PC-3 (cell line): ENCODE measurements at places on chromosomes 7 and 10. TPM values are rescaled to one million over a fixed set of nuclear protein-coding genes. Genes with fewer than 3 reads are reported as not detected.

The LRRN3 gene
- total RNA-seq = not detected in 2 replicates

The SFTPA1 gene
- not detected in 2 replicates for total RNA-seq

The PNLIP gene
- total RNA-seq = not detected in 2 replicates

- peak overlapping the region; percentile 82 for H3K4me3 ChIP-seq
- H3K27ac ChIP-seq = peak overlapping the region; percentile 85
- peak; percentile 89 for DNase-seq
- H3K36me3 ChIP-seq = no peaks in the 10 kb centered on the region
- H3K27me3 ChIP-seq = no peaks in the 10 kb centered on the region
Observed at GRCh38 chr10:110918269-110918642, 724 bp downstream of the BBIP1 start.

DNA sequence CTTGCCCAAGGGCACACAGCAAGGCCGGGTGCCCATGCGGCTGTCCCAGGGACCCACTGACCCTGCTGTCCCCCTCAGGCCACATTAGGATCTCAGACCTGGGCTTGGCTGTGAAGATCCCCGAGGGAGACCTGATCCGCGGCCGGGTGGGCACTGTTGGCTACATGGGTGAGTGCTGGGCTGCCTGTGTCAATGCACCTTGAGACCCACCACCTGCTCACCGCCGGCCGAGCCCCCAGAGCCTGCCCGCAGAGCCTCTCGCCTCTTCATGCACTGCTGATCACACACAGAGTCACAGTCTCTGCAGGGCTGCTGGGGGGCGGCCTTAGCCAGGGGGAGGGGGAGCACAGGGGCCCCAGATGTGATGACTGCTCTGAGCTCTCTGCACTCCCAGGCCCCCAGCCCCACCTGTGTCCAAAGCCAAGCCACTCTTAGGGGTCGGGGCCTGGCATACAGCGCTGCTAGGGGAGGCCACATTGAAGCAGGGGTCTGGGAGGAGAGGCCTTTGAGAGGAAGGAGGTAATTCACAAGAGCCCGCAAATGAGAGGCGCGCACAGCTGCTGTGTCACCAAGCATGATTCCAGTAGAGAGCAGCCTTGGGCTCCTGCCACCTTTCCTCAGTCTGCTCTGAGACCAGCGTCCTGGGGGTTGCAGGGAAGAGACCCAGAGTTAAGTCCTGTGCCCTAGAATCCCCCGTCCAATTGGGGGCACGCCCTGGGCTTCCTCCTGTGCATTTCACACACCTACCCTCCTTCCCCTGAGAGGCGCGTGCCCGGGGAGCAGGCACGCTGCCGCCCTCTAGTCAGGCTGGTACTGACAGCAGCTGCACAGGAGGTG lies 100.4 kb downstream of the RGS10 start:
- no peak overlapping the region for H3K27ac ChIP-seq
- H3K4me3 ChIP-seq = no peak overlapping the region
- no peaks in the 10 kb centered on the region for H3K36me3 ChIP-seq

- peak; percentile 73 for DNase-seq
- no peaks in the 10 kb centered on the region for H3K27me3 ChIP-seq
- H3K4me1 ChIP-seq = no peaks in the 10 kb centered on the region
- no peaks in the 10 kb centered on the region for H3K36me3 ChIP-seq
Observed at GRCh38 chr10:124461642-124462347, at the start of gene LHPP. LHPP (plus strand) TSS chr10:124461823; CDS start chr10:124461863, 40 bp downstream.

DNA sequence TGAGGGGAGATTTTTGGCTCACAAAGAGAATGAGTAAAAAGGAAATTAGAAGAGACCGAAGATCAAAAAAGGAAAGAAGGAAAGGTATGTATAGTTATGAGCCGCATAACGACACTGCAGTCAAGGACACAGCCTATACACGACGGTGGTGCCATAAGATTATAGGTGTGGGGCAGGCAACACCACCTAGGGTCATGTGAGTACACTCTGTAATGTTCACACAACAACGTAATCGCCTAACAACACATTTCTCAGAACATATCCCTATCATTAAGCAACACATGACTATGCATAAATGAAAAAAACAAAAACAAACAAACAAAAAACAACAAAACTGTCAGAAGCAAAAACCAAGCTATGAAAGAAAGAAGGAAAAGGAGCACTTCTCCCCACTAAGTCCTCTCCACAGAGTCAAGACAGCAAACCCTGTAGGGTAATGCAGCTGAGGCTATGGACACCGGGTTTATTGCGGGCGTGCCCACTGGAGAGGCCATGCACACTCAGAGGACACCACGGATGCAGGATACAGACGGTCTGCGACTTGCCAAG lies 45.1 kb downstream of the PIP4K2A start:
- H3K4me3 ChIP-seq = no peak overlapping the region
- H3K36me3 ChIP-seq = no peaks in the 10 kb centered on the region
- H3K4me1 ChIP-seq = peaks cover 8% of the 10 kb centered on the region; the same call in 1 of the 2 replicates

DNA sequence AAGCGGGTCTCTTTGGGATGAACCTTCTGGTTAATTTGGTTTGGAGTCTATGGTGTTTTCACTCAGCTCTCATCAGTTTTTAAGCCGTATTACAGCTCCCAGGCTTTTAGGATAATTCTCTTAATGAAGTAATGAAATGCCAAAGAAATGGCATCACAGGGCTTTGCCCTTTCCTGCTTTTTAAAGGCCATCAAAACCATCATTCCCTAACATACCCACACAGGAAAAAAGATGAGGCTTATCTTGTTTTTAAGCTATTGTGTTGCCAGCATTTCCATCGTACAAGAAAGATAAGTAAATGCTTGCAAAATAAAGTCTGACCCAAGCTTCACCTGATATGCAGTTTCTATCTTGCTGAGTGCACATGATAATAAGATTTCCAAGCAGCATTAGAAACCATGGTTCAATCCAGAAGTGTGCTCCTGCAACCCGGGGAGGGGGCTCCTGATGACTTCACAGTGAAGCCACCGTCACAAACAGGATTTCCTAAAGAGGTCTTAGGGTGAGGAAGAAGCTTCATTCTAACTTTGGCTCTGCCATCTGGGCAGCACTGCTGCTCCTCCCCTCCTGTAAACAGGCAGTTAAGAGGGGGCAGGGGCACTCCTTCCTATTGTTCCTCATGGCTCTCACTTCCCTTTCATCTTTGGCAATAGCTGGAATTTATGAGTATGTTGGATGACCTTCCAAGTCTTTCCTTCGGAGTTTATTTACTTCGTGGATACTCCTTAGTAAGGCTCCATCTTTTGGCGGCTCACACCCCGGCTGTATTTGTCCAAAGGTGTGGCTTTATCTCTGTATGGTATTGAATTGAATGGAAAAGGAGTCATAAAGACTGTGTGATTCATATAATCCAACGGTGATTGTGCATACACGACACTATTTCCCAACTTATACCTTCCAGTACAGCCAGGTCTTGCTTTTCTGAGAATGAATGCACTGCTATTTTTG lies 55.2 kb upstream of the FAM133B start:
- H3K27ac ChIP-seq = peak overlapping the region; percentile 82
- H3K4me3 ChIP-seq = peak overlapping the region; percentile 33; the same call in 1 of the 2 replicates
- H3K27me3 ChIP-seq = no peaks in the 10 kb centered on the region
- no peaks in the 10 kb centered on the region for H3K36me3 ChIP-seq

GRCh38 chr10:117266812-117267211 lies 25.9 kb downstream of the SLC18A2 start:
- H3K36me3 ChIP-seq = no peaks in the 10 kb centered on the region
- H3K4me1 ChIP-seq = peaks cover 13% of the 10 kb centered on the region
- no peak overlapping the region for H3K4me3 ChIP-seq
- no peak for DNase-seq
- H3K27ac ChIP-seq = no peak overlapping the region

GRCh38 chr7:113367041-113367586 lies 248.8 kb upstream of the SMIM30 start:
- peak; percentile 1 for DNase-seq
- no peaks in the 10 kb centered on the region for H3K27me3 ChIP-seq
- no peak overlapping the region for H3K27ac ChIP-seq
- H3K4me3 ChIP-seq = no peak overlapping the region
- no peaks in the 10 kb centered on the region for H3K4me1 ChIP-seq
- H3K36me3 ChIP-seq = no peaks in the 10 kb centered on the region

GRCh38 chr7:128911423-128912031 lies 1.0 kb upstream of the KCP start:
- H3K27ac ChIP-seq = no peak overlapping the region
- no peaks in the 10 kb centered on the region; the same call in 1 of the 2 replicates for H3K27me3 ChIP-seq
- H3K4me1 ChIP-seq = no peaks in the 10 kb centered on the region
- H3K36me3 ChIP-seq = no peaks in the 10 kb centered on the region

DNA sequence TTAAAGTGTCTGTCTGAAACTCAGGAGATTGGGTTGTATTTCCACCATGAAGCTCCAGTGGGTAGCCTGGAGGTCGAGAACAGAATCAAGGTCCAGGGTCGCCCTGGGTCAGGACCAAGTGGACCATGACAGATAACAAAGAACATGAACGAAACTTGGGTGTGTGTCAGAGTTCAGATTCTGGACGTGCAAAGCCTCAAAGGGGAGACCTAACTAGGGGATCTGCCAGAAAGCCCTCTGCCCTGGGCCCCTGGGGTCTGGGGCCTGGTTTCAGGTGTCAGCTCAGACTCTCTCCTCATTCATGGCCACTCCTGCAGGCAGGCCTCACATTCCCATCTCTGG lies 1.6 kb downstream of the RASSF4 start:
- DNase-seq = no peak
- H3K27ac ChIP-seq = no peak overlapping the region
- no peak overlapping the region for H3K4me3 ChIP-seq
- H3K27me3 ChIP-seq = no peaks in the 10 kb centered on the region
- no peaks in the 10 kb centered on the region for H3K36me3 ChIP-seq

GRCh38 chr10:99984211-99985034 lies 25.3 kb downstream of the DNMBP start:
- H3K27me3 ChIP-seq = no peaks in the 10 kb centered on the region
- H3K4me1 ChIP-seq = peaks cover 16% of the 10 kb centered on the region
- peak; percentile 49 for DNase-seq
- H3K27ac ChIP-seq = peak overlapping the region; percentile 60

DNA sequence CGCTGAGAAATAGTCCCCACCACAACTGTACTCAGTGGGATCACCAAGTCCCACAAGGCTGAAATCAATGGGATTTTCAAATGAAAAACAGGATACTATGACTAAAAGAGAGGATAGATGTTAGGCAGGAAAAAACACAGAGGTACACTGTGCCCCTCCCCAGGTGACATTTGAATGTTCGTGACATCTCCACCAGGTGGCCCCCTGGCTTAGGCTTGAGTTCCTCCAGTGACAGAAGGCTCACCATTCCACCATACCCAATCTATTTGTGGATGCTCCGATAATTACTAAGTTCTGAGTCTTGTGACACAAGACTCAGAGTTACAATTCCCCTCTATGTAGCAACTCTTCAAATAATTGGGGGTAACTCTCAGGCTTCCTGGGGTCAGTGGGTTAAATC lies 77.5 kb upstream of the KCNMA1 start:
- no peaks in the 10 kb centered on the region for H3K27me3 ChIP-seq
- peaks cover 14% of the 10 kb centered on the region; the same call in 1 of the 2 replicates for H3K4me1 ChIP-seq
- DNase-seq = peak; percentile 78
- no peaks in the 10 kb centered on the region for H3K36me3 ChIP-seq
- no peak overlapping the region for H3K27ac ChIP-seq

GRCh38 chr10:30857803-30858202 lies 173.9 kb downstream of the ZNF438 start:
- no peaks in the 10 kb centered on the region for H3K27me3 ChIP-seq
- H3K27ac ChIP-seq = no peak overlapping the region
- H3K4me1 ChIP-seq = no peaks in the 10 kb centered on the region
- DNase-seq = no peak
- no peak overlapping the region for H3K4me3 ChIP-seq

- no peaks in the 10 kb centered on the region for H3K36me3 ChIP-seq
- H3K4me1 ChIP-seq = peaks cover 25% of the 10 kb centered on the region
- no peak for DNase-seq
Observed at GRCh38 chr7:28312948-28313347, 99.4 kb upstream of the CREB5 start.

GRCh38 chr7:17746020-17746530 lies 194.2 kb downstream of the SNX13 start:
- H3K4me1 ChIP-seq = no peaks in the 10 kb centered on the region
- no peak overlapping the region for H3K4me3 ChIP-seq
- no peak for DNase-seq
- no peak overlapping the region for H3K27ac ChIP-seq
- no peaks in the 10 kb centered on the region for H3K36me3 ChIP-seq
- H3K27me3 ChIP-seq = no peaks in the 10 kb centered on the region

- no peak overlapping the region for H3K27ac ChIP-seq
- no peaks in the 10 kb centered on the region for H3K27me3 ChIP-seq
- H3K36me3 ChIP-seq = no peaks in the 10 kb centered on the region
Observed at GRCh38 chr7:14197280-14197679, 207.8 kb upstream of the ETV1 start.

- H3K4me1 ChIP-seq = no peaks in the 10 kb centered on the region
- no peak overlapping the region for H3K27ac ChIP-seq
- no peak for DNase-seq
- peaks cover 6% of the 10 kb centered on the region; the same call in 1 of the 2 replicates for H3K27me3 ChIP-seq
- no peak overlapping the region for H3K4me3 ChIP-seq
Observed at GRCh38 chr7:144584726-144585125, 181.2 kb upstream of the NOBOX start.

DNA sequence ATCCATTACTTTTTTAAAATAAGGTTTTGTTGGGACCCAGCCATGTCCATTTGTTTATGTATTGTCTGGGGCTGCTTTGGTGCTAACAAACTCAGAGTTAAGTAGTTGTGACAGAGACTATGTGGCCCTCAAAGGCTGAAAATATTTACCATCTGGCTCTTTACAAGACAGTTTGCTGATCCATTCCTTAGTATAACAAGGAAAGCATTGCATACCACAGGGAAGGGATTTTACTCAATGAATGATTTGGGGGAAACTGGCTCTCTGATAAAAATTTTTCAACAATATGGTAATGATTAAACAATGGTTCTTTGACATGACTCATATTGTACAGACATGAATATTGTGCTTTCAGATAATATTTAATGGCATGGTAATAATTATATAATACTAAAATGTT lies 738.1 kb downstream of the KCNMA1 start:
- no peaks in the 10 kb centered on the region for H3K4me1 ChIP-seq
- H3K27ac ChIP-seq = no peak overlapping the region
- no peak for DNase-seq
- no peak overlapping the region for H3K4me3 ChIP-seq
- no peaks in the 10 kb centered on the region for H3K36me3 ChIP-seq

- H3K4me3 ChIP-seq = no peak overlapping the region
- peak; percentile 42 for DNase-seq
- no peak overlapping the region for H3K27ac ChIP-seq
- no peaks in the 10 kb centered on the region for H3K27me3 ChIP-seq
- no peaks in the 10 kb centered on the region for H3K36me3 ChIP-seq
- H3K4me1 ChIP-seq = peaks cover 16% of the 10 kb centered on the region
Observed at GRCh38 chr7:18320422-18320821, 175.1 kb upstream of the HDAC9 start.

DNA sequence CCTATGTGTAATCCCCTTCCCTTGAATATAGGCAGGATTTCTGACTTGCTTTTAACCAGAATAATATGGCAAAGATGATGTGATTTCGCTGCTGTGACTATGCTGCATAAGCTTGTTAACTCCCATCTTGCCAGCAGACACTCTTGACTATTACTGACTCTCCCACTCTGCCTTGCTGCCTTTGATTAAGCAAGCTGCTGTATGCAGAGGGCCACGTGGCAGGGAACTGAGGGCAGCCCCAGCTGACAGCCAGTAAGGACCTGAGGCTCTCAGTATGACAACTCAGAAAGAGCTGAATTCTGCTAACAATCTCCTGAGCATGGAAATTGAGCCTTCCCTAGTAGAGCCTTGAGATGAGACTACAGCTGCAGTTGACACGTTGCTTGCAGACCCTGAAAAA lies 279.4 kb upstream of the CACNA2D1 start:
- no peaks in the 10 kb centered on the region for H3K27me3 ChIP-seq
- H3K4me3 ChIP-seq = no peak overlapping the region
- H3K4me1 ChIP-seq = no peaks in the 10 kb centered on the region
- no peak for DNase-seq
